Activated CD4-positive, alpha-beta T cell treated with anti-CD3 and anti-CD28 coated beads, Interleukin-2, amount 50 U/mL, for 1 hour (primary cell): ENCODE measurements at places on chromosomes 3 and 15.

- DNase-seq = no peak
Measured at GRCh38 chr3:82790307-82791097, 1029.1 kb upstream of the GBE1 start.

DNA sequence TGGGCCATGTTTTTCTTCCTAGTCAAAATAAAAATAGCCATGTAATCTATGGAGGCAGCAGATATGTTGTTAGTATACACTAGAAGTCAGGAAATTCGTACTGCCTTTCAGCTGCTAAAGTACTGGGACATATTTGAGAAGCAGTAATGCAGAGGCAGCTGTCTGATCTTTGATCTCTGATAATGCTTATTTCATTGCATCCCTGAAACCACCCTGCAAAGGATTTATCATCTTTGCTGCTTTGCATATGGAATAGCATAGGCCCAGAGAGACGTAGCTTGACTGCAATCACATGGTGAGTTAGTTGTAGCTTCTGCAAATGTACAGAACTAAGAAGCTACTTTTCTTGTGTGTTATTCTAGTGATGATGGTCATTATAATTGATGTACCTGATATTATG is 52.4 kb downstream of the RBM6 start:
- DNase-seq = no peak

- no peak for DNase-seq
Measured at GRCh38 chr3:48596157-48596556, 1.0 kb upstream of the COL7A1 start.

DNA sequence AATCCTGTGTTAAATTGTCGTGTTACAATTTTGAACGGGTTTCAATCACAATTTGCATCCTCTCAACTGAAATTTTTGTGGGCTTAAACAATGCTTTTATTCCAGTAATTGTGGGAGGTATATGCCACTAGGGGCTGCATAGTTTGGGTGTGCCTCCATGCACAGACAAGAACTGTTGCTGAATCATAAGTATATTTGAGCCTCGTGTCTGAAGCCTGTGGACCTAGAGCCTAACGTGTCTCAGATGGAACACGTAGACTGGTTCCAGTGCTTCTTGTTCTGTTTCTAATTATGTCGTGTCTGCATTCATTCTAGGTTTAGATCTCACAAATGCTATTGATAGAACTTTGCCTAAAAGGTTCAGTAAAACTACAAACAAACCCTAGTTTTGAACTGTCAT is 363.4 kb downstream of the RBMS3 start:
- no peak for DNase-seq

- no peak for DNase-seq
Measured at GRCh38 chr3:182078316-182078715, 366.6 kb downstream of the SOX2 start.

DNA sequence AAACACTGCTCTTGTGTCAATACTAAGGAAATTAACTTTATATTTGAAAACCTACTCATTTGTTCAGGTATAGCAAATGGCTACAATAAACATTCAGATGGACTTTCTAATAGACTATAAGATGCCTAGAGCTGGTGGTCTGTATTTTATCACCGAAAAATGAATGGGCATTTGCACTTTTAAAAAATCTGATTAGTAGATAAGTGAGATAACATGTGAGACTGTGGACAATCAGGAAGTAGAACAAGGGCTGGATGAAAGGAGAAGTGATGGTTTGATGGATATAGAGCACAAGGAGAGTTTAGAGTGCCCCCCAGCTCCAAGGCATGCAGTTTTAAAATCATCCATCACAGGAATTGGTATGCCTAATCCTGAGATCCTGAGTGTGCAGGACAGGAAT is 308.4 kb upstream of the RARB start:
- no peak for DNase-seq

DNA sequence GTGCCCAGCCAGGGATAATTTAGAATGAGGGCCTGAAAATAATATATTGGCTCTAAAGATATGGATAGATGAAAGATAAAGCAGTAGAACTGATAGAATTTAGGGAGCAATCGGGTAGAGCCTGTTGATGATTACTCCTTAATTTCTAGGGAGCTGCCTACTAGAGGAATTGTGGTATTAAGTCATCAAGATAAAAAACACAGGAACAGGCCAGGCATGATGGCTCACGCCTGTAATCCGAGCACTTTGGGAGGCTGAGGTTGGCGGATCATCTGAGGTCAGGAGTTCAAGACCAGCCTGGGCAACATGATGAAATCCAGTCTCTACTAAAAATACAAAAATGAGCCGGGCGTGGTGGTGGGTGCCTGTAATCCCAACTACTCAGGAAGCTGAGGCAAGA is 130.4 kb downstream of the PCCB start:
- DNase-seq = no peak

- no peak for DNase-seq
Measured at GRCh38 chr15:92224843-92225242, 168.8 kb upstream of the ST8SIA2 start.

GRCh38 chr3:12194669-12195161 is 36.0 kb upstream of the TIMP4 start:
- no peak for DNase-seq

DNA sequence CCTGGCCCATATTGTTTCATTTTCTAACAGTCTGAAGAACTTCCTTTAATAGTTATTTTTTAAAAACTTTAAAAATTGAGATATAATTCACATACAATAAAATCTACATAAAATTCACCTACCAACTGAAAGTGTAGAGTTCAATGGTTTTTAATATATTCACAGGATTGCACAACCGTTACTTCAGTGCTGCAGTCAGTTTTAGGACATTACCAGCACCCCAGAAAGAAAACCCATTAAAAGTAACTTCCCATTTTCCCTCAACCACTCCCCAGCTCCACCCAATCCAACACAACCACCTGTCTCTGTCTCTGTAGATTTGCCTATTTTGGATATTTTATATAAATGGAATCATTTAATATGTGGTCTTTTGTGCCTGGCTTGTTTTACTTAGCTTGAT is 29.6 kb downstream of the MGA start:
- no peak for DNase-seq

DNA sequence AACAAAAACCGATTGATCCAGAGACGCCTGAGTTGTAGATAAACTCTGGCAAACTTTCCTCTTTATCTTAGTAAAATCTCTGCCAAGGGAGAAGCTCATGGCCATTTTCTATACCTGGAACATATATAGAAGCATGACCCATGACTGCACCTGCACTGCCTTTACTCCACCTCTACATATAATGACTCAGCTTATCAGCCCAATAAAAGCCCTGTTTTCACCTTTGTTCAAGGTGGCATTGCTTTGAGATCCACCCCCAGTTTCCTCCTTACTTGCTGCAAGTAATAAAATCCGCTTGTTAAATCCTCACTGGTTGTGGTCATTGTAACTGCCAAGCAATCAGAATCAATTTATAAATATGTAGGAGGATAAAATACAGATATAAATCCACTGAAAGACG is 1280.4 kb downstream of the NSUN3 start:
- DNase-seq = no peak

- DNase-seq = no peak
Measured at GRCh38 chr3:34111361-34111760, 312.9 kb downstream of the PDCD6IP start.

GRCh38 chr15:78763796-78764241 is 47.4 kb downstream of the ADAMTS7 start:
- DNase-seq = no peak

- DNase-seq = peak; percentile 8
Measured at GRCh38 chr3:44058022-44058867, 183.4 kb upstream of the TOPAZ1 start.

DNA sequence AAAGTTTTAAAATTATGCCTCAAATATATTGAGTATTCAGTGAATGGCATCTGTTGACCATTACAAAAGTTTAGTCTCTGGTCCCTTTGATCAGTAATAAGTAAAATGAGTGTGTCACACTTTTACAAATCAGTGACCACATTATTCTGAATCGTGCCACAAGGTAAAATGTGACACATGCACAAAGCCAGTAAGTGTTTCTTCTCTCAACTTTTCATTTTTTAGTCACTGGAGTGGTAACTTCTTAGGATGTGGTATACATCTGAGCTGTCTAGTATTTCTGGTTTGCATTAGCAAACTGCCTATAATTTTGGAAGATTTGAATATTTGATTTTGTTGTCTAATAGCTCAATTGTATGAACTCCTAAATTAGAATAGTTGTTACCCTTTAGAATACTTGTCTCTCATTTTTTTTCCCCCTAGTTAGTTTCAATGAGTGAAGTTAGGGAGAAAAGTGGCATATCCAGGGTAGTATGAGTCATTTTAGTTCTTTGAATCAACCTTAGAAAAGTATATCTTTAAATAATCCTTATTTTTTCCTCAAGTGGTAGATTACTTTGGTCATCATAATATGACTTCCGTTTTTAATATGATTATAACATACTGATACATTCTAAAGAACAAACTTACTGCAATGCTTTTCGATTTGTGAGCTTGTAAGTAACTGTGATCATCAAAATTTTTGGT is 18.1 kb downstream of the DNAJC13 start:
- no peak for DNase-seq

- peak; percentile 12 for DNase-seq
Measured at GRCh38 chr15:34241376-34242330, 16.8 kb downstream of the EMC4 start.

GRCh38 chr15:88908697-88909621 is 4.2 kb downstream of the MFGE8 start:
- no peak for DNase-seq

GRCh38 chr3:32276279-32276841 is 37.9 kb downstream of the CMTM8 start:
- DNase-seq = no peak

GRCh38 chr3:32457971-32458471 is 44.6 kb downstream of the CMTM6 start:
- peak; percentile 66 for DNase-seq

- no peak for DNase-seq
Measured at GRCh38 chr3:72535772-72536171, 312.5 kb downstream of the SHQ1 start.

DNA sequence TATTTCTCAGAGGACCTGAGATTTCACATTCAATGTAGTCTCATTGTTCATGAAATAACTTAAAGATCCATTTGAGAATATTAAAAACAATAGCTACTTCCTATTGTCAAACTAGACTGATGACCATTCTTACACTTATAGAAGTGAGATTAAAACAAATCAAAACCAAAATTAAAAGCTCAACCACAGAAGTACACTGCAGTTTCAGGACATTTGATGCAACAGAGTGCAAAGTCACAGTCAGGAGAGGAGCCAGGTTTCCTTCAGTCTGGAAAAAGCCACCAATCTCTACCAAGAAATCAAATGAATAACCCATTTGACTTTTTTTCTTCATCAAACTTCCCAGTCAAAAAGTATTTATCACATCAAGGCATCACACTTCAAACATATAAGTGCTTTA is 5.5 kb downstream of the CCPG1 start:
- no peak for DNase-seq

DNA sequence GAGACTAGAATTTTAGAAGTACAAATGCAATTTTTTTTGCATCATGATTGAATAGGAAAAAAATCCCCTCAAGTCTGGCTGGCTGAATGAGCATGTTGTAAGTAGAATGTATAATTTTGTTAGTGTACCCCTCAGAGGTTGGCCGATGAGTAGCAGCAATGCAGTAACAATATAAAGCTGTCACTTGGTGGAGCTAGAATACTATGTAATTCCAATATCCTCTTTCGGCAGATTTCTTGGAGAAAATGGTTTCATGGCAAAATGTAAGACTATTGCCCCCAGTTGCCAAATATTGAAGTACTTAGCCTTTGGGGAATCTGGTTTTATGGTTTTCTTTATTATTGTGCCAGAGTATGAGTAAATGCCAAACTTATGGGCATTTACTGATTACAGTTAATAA is 39.8 kb upstream of the SGO1 start:
- DNase-seq = no peak

DNA sequence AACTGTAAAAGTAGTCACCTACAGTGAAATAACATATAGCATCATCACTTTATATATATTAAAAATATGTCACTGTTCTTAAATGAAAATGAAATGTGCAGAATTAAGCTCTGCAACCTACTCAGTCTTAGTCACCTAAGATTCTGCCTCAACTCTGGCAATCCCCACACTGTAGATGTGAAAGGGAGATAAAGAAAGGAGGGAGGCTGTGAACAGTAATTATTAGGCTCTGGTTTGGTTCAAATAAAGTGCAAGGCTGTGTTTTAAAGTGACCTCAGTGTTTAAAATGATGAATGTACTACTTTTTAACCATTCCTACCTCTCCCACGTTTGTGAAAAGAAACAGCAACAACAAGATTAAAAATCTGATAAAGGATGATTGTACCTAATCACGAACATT is 72.2 kb downstream of the ATP8B4 start:
- no peak for DNase-seq

DNA sequence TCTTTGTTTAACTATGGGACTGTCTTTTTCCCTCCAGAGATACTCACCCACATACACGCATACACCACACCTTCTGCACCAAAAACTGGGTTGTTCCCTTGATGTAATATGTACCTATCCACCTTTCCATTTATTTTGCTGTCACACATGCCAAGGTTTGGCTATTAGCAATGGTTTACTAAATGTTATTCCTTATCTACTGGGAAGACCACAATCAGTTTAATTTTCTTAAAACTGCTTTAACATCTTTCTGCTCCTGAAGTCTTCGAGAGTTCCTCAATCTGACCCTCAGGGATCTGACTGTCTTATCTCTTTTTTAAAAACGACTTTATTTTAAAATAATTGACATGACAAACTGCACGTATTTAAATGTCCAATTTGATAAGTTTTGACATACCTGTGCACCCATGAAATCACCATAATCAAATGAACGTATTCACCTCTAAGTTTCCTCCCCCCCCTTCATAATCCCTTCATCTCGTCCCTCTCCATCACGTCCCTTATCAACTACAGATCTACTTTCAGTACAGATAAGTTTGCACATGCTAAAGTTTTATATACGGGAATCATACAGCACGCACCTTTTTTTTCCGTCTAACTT is 805 bp upstream of the TRPM7 start:
- no peak for DNase-seq

DNA sequence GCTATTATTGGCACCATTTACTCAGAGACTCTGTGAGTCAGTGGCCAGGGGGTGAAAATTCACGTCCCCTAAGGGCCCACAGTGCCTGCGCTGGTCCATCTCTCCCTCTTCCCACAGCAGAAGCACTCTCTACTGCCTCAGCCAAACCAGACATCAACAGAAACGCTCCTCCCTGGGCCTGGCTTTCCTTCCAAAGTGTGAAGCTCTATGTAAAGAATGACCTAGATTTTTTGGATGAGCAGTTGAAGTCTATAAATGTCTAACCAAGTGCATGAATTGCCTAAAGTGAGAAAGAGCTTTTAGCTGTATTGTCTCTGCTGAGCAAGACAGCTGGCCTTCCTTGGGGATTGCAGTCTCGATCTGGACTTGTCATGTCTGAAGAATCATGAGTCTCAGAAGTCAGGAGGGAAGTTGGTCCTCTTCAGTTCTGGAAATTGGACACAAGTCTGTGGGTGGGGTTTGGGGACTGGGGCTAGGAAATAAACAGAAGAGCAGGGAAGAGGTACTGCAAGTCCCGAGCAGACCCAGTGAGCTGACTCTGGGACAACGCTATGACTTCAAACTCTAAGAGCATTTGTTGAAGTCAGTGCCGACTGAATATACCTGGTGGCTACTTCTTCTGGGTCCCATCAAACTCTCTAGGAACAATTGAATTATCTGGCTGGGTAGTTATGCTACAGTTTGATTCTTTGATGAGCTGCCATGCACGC is 29.0 kb downstream of the RASGRP1 start:
- no peak for DNase-seq
